ENCODE measurements at places on chromosomes 1 and 21.

DNA sequence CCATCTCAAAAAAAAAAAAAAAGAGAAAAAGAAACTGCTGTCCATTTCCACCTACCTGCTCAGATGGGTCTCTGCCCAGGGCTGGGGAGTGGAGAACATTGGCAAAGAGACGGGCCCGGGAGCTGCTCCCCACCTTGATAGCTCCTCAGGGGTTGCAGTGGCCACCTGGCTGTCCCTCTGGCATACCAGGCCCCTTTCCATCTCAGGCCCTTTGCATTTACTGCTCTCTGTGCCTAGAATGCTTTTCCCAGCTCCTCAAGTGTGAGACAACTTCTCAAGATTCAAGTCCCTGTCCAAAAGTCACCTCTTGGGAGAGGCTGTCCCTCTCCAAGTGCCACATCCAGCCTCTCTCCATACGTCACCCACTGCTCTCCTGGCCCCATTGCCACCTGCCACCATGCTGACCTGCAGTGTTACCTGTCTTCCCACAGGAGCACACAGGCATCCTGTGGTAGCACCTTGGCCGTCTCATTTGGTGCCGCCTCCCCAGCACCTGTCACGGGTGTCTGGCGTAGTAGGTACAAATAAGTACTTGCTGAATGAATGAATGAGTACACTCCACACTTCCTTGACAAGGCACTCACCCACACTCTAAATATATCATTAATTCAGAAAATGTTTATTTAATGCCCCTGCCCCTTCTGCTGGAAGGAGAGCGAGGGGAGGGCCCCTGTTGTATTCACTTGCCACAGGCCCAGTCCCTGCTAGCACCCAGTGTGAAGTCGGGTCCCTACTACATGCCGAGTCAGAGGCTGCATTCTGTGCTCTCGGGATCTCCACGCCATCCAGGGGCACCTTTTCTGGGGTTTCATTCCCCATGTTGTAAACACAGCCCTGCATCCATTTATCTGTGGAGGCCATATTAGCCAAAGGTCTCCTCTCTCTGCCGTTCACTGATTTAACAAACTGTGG, 48.8 kb downstream of the DISP3 start:
- no peak for DNase-seq

- DNase-seq: peak; percentile 17
Measured at GRCh38 chr1:50697440-50698421, 262.3 kb downstream of the FAF1 start.

DNA sequence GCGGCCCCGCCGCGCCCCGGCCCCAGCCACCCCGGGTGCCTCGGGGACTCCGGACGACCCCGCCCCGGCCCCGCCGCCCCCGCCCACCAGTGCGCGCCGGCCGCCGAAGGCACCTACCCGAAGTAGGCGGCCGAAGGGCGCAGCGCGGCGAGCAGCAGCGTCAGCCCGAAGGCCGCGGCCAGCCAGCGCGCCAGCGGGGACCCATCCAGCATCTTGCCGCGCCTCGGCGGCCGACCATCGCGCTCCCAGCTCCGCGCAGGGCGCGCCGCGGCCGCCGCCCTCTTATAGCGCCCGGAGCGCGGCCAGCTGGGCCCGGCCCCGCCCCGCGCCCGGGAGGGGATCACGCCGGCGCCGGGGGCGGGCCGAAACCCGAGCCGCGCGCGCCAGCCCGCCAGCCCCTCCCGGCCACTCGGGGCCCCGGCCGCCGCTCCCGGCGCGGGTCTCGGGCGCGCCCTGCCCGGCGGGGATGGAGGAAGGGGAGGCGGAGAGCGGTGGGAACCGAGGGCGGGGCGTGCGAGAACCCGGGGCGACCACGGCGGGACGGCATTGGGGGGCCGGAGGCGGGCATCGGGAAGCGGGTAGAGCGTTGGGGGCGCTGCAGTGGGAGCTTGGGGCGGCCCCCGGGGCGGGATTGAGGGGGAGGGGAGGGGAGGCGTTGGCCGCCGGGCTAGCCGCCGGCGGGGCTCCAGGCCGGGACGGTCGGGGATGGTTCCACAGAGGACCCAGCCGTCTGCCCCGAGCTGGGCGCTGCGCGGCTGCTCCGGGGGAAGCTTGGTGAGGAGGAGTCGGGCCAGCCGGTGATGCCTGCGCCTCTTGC, at the start of gene WNT9A:
WNT9A (minus strand) TSS at position 257 of the 817 bp plus-strand sequence; CDS start at position 212, 45 bp downstream.
- no peak for DNase-seq

DNA sequence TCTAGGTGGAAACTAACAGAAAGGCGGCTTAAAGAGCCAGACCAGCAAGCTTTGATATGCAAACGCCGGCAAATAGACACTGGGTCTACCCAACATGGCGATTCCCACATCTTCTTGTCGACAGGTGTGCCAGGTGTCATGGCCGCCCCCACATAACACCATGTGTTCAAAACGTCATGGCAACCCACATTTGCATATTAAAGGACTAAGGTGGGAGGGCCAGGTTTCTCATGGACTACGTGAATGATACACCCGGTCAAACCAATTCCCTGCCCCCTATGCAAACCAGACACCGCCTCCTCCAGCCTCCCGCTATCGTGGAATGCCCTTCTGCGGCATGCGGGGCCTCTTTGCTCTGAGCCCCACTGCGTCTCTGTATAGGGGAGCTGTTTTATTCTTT, 41.3 kb downstream of the ICOSLG start:
- DNase-seq: no peak

- peak; percentile 55 for DNase-seq
Measured at GRCh38 chr1:201648907-201649721, 110.2 kb downstream of the NAV1 start.

DNA sequence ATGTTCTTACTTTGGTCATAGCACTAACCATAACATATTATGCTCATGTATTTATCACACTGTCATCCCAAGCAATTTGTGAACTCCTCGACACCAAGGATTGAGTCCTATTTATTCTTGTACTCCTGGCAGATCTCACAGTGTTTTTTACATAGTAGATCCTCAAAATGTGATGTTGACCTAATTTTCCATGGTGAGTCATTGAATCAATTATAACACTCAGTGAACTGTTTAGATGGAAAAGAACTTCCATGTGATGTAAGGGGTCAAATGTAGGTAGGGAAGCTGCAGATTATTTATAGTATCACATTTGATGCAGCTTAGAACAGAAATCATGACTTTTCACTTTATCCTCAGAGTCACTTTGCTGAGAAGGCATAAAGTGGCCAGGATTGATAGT, 281.9 kb upstream of the ADAMTS5 start:
- no peak for DNase-seq

- no peak for DNase-seq
Measured at GRCh38 chr1:83692524-83693381, 306.2 kb downstream of the TTLL7 start.

DNA sequence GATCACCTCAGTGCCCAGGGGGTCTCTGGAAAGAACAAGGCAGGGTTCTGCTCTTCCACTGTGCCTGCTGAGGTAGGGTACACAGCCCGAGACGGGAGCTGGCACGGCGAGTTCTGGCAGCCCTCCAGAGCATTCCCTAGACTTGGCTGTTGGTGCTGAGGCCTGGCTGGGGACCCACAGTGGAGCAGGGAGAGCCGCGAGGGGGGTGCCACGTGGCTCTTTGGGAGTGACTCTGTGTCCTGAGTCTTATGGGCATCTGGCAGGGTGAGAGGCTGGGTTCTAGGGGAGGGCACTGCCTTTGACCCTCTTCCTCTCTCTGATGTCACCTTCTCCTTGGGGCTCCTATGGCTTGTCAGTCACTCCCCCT, 336.4 kb downstream of the CAMTA1 start:
- DNase-seq: no peak

DNA sequence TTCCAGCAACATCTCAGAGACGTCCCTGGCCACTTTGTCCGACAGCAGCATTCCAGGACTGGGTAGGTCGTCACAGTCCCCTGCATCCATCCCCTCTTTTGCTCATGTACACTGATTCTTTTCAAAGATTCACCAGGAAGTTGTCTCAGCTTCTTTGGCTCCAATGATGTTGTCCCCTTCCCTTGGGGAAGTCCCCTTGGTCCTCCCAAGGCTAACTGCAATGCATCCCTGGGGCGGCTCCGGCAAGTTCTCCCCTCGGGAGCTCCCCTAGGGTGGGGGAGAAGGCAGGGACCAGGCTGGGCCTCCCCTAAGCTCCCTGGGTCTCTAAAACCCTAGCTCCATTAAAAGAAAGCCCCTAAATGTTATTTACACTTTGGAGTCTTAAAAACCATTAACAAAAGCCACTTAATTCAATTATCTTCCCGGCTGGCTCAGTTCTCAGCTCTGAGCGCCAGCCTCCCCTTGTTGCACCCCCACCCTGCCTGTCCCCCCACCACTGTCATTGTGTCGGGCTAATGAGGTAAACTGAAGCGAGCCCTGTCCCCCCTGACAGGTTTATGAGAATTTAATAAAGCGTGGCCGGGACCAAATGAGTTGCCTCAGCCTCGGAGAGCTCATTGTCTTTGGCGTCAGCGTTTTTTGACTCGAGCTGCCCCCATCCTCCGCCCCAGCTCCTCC, 25.3 kb downstream of the KNCN start:
- DNase-seq: no peak

DNA sequence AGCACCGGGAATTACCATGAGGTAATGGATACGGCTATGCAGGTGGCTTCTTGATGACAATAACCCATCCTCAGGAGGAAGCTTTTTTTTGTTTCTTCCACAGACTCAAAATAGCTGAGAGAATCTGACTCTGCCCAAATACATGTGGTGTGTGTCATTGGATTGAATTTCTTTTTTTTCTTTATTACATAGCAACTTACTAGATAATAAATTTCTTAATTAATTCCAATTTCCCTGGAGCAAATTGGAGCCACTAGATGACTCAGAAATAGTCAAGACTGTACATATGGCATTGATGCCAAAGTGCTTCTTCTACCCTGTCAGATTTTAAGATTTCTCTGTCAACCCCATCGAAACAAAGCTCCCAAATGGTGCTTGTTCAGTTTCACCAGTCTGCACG, 42.7 kb downstream of the L1TD1 start:
- no peak for DNase-seq

DNA sequence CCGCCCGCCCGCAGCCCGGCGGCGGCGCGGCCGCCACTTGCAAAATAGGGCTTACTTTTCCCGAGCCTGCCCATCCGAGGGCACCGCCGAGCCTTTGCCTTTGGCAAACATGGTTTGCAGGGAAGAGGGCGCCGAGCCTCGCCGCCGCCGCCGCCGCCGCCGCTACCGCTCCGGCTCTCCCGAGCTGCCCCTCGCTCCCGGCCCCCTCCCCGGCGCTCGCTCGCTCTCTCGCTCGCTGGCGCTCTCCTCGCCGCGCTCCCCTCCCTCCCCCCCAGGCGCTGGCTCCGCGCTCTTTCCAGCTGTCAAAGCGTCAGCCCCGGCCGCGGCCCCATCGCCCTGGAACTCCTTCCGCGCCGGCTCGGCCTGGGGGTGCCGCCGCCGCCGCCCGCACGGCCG, 298 bp downstream of the SSBP3 start:
- DNase-seq: no peak

GRCh38 chr1:39412892-39413291, 78.5 kb upstream of the BMP8A start:
- DNase-seq: no peak

DNA sequence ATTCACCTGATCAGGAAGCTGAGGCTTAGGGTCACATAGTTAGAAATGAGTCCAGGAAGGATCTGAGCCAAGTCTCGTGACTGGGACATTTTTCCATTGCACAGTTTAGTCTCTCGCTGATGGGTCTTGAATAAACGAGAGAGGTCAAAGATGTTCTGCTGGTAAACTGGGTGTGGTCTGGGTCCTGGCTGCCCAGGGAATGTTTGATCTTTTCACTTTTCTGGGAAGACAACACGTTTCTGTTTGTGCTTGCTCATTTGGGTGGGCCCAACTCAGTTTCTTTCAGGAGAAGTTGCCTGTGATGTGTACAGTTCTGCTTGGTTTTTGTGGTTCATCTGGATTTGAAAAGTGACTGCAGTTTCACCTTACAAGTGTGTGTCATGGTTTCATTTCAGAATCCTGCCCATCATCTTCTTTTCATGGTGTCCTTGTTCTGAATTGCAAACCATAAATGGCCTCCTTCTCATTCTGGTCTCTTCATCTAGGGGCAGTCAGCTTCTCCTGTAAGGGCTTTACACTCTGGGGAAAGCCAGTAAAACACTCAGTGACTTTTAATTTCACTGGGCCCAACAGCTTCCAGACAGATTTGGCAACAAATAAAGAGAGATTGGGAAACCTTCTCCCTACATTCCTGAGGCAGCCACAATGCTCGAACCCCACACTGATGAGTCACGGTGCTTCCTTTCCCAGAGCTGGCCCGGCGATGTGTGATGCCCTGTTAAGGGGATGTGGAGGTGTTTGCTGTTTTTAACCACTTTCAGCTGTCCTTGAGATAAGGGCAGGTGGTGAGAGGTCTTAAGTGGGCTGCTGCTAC, 7.2 kb upstream of the TACSTD2 start:
- DNase-seq: no peak

DNA sequence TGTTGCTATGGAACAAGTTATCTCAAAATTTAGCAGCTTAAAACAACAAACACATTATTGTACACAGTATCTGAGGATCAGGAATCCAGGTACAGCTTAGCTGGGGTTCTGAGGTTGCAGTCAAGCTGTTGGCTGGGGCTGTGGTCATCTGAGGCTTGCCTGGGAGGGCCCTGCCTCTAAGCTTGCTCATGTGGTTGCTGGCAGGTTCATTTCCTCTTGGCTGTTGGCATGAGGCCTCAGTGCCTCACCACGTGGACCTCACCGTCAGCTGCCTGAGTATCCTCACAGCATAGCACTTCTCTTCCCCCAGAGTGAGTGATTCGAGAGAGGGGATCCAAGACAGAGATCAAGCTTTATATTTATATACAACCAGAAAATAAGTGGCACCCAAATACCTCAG, 18.6 kb downstream of the NTPCR start:
- DNase-seq: peak; percentile 25

DNA sequence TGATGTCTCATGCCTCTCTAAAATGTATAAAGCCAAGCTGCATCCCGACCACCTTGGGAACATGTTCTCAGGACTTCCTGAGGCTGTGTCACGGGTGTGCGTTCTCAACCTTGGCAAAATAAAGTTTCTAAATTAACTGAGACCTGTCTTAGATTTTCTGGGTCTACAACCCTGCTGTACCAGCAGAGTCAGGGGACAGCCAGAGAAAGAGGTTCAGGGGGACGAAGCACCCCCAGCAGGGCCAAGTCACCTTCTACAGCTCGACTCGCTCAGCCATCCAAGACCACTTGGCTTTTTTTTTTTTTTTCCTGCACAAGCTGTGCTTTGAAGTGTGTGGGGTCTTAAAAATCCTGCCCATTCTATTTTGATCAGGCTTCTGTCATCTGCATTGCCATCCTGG, 28.5 kb upstream of the PDE9A start:
- no peak for DNase-seq

- DNase-seq: no peak
Measured at GRCh38 chr1:100773444-100773843, 53.9 kb downstream of the VCAM1 start.
